ENCODE measurements at places on chromosomes 6 and 20.

- DNase-seq, result no peak
These were observed 42.0 kb upstream of the KIF16B start for GRCh38 chr20:16615199-16615598.

DNA sequence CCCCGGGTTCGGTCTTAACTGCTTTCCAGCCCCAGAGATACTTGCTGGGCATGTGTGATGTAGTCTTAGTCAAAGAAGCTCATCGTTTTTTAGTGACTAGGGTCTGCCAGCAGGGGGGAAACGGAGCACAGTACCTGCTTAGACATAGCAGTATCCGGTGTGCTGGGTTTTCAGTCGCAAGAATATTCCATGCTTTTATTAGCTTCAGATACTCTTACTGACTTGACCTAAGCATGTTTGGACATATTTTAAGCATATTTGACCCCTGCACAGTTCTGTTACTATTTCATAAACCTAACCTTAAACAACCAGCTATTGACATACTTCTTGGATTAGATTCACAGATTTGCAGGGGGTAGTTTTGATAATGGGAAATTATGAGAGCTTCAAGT lies 3.0 kb downstream of the E2F3 start:
- DNase-seq, result peak; percentile 80

GRCh38 chr6:43790031-43790430 lies 20.0 kb downstream of the VEGFA start:
- DNase-seq, result no peak

GRCh38 chr6:68834551-68834950 lies 199.5 kb downstream of the ADGRB3 start:
- no peak for DNase-seq

- no peak for DNase-seq
These were observed 131.8 kb downstream of the SCML4 start for GRCh38 chr6:107692351-107692750.

GRCh38 chr6:8993111-8993510 lies 557.8 kb upstream of the SLC35B3 start:
- no peak for DNase-seq

- DNase-seq, result no peak
These were observed 2.2 kb downstream of the CCN2 start for GRCh38 chr6:131948692-131949619.

DNA sequence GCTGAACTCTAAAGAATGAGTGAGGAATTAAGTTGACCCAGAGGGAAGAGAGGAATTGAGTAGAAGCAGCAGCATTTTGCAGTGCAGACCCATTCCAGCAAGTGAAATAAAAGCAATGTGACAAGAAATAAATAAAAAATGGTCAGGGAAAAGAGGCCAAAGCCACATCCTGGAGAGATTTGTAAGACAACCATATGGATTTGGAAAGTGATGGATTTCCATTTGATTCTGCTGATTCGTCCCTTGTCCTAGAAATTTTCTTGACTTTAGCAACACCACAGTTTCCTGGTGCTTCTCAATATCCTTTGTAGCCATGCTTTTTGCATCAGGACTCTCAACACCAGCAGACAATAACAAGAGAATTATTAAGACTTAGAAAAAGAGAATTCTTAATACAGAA lies 29.8 kb downstream of the ANKEF1 start:
- no peak for DNase-seq

DNA sequence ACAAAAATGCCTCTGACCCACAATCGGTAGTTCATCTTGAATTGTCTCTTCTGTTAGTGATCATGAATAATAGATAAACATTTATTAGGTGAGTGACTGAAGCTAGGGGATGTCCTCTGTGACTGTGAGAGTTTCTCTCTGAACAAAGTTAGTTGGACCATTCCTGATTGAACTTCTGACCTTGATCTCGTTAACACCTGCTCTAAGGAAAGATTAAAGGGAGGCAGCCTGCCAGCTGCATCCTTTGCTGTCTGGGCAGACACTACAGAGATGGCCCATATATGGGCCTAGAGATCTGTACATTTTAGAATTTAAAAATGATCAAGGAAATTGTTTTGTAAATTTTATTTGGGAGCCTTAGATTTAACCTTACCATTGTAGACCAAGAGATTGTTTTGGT lies 27.3 kb downstream of the MAPK14 start:
- DNase-seq, result no peak

DNA sequence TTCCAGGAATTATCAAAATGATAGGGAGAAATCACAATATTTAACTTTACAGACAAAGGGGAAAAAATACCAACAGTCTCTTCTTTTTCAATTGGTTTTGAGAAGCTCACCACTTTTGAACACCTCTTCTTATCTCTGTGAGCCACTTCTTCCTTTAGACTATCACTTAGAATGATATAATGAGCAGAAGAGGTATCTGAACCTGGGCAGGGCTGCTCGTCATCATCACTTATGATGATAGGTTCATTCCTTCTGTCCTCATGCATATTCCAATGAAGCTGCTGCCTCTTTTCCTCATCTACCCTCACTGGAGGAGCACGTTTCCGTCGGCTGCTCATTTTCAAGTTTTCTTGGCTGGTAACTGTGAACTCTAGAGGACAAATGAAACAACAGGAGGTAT lies 9.2 kb downstream of the SHPRH start:
- DNase-seq, result no peak

DNA sequence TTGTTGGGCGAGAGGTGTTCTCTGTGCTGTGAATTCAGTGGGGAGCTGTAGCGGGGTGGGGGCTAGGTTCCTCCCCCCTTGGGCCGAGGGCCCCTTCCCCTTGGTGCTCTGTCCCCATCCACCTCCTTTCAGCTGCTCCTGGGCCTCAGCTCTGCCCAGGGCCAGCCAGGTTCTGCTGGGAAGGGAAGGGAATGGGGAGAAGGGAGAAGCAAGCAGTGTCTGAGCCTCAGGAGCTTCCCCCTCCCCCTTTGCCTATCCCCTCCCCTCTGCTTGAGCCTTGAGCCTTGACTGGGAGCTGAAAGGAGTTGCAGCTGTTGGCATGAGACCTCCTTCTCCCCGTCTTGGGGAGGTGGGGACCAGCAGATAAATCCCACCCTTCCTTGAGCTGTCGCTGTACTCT lies 576 bp upstream of the RRP36 start:
- DNase-seq, result no peak

DNA sequence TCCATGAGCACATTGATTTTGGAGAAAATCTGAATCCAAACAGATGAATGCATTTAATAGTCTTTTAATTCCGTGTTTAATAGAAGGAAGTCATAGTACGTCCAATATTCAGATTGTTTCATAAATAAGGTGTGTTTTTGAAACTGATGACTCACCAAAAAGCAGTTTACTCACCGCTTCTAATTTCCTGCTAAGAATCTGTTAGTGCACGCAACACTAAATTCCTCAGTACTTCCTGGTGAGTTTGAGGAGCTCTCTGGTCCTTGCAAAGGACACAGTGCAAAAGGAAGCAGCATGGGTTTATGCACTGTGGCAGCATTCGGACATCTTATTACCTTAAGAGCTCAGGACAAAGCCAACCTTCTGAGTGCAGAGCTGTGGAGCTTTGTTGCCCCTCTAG lies 2.3 kb upstream of the ADGRF1 start:
- DNase-seq, result no peak

- DNase-seq, result no peak
These were observed 828.2 kb upstream of the MAP3K7 start for GRCh38 chr6:91415031-91415605.

DNA sequence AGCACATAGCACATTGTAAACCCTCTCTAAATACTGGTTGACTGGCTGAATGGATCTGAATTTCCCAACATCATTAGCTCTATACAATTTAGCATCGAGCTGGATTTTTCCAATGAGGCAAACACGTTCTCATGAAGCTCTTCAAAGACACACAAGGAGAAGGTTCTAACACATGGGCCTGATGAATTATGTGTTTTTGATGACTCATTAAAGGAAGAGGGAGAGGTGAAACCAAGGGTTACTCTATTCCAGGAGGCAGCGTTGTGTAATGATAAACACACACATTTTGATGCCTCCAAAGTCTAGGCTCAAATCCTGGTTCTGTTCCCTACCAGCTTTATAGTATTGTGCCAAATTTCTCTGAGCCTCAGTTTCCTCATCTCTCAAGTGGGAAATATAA lies 84.3 kb downstream of the PFDN4 start:
- no peak for DNase-seq

DNA sequence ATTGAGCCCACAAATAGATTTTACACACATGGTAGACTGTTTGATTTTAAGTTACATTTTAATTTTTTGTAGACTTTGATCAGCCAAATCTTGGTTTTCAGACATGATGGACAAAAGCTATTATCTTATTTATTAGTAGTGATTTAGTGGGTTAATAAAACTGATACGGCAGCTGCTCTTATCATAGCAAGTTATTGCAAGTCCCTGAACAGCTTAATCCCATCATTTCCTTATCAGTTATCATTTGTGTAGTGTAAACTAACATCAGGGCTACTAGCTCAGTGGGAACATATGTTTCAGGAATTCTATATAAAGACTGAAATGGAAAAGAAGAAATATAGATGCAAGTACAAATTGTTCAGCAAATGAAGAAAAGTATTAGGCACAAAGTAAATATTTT lies 10.9 kb downstream of the RFX6 start:
- DNase-seq, result no peak

GRCh38 chr20:64146301-64146935 lies 17.8 kb upstream of the MYT1 start:
- no peak for DNase-seq

DNA sequence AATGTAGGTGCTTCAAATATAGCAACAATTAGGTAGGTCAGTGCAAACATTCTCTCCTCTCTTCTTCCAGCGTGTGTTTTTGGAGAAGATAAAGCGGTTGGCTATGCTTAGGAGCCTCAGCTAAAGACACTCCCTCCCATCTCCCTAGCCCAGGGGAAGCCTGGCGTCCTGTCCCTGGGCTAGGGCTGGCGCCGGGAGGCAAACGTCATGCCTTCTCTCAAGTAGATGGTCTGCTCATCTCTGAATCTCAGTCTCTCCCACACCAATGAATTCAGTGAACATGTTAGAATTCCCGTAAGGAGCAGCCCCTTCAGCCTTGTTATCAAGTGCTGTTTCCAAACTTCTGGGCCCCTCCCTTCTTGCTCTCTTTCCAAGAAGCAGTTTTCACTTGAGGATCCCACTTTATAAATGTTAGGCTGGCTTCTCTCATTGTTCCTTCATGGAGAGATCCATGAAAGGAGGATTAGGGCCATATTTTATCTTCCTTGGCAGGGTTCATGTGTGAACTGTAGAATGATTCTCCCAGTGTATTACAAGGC lies 142.8 kb downstream of the CLIC5 start:
- no peak for DNase-seq

DNA sequence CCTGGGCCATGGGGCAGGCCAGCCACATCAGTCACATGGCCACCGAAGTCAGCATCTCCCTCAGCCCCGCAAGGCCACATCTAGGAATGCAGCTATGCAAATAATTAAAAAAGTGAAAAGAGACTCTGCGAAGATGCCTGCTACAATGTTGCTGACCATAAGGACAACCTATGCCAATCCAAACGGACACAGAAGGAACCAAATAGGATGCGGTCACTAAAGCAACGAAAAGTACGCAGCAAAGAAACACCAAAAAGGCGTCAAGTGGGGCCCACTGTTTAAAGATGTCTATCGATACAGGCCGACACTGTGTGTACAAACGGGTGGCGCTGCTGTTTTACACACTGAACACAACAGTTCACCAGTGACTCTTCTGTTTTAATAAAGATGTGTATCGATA lies 56.4 kb downstream of the TAF4 start:
- no peak for DNase-seq

GRCh38 chr20:19522071-19522801 lies 235.8 kb upstream of the RIN2 start:
- DNase-seq, result no peak

- no peak for DNase-seq
These were observed 802.4 kb downstream of the TFAP2A start for GRCh38 chr6:9612489-9612888.

- DNase-seq, result no peak
These were observed 736.8 kb downstream of the RFPL4B start for GRCh38 chr6:113083947-113084346.

DNA sequence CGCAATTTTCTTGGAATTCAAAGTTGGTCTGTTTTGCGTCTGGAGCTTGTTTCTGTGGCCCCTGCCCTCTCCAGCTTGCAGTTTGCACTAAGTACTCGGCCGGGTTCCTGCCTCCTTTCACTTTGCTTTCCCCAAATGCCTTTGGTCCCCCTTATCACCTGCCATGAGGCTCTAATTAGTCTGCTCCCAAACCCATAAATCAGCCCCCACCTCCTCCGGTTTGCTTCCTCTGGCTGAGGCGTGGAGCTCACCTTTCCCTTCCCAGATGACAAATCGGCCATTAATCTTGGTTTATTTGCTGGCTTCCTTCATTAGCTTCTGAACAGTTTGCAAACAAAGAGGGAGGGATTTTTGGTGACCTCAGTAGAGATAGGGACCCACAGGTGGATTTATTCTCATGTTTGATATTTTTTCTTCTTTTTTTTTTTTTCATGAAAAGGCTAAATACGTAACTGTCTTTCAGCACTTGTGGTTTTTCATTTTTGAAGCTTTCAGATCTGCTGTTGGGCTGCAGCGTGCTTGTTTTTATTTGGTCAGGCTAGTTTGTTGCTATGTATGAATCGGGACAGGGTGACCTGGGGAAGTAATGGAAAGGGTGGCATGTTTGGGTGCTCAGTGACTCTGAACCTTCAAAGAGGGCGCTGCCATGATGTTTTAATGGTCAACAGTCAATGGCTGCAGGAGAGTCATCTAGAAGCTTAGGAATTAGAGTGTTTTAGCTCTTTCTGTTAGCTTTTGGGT lies 121.7 kb upstream of the JAG1 start:
- DNase-seq, result no peak

DNA sequence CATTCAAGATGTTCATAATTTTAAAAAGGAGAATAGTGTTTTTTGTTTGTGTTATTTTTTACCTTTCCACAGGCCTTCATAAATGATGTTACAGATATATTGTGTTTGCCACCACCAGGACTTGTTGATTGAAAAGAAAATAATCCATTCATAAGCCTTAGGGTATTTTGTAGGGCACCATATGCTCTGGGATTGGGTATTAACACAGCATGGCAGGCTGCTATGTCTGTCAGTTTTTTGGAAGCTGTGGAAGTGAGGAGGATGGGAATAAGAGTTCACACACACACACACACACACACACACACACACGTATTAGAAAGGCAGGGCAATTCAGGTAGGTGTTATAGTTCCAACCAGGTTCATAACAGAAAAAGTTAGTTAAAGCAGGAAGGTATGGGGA lies 237.9 kb downstream of the HDGFL1 start:
- no peak for DNase-seq

DNA sequence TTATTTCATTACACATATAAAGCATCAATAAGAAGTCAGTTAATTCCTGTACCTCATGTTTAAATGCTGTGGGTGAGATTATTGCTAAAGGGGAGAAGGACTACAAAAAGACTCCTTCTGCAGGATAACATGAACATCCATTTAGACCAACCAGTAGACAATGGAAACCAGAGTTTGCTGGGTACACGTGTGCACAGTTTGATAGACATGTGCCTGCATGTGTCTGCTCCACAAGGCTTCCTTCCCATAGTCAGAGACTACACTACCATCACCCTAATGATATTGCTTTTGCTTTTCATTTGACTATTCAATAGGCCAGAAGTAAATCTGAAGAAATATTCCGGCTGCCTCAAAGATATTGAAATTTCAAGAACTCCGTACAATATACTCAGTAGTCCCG lies 231.6 kb downstream of the ARHGAP18 start:
- DNase-seq, result no peak

GRCh38 chr6:166514196-166514595 lies 72.3 kb downstream of the RAMACL start:
- DNase-seq, result no peak

Measured in NCI-H2029 (cell line).